ENCODE measurements at places on chromosomes 5 and 9. TPM values are rescaled to one million over a fixed set of nuclear protein-coding genes. Genes with fewer than 3 reads are reported as not detected.

PIP5K1B gene
- total RNA-seq: not detected

ELOVL7 gene
- 10.9 TPM for total RNA-seq

LRRC19 gene
- not detected for total RNA-seq

TTLL11 gene
- 4.5 TPM for total RNA-seq

LECT2 gene
- not detected for total RNA-seq

ADRB2 gene
- total RNA-seq: 0.51 TPM

CTNND2 gene
- not detected for total RNA-seq

INSYN2B gene
- total RNA-seq: 0.73 TPM

MLLT3 gene
- total RNA-seq: 15.3 TPM

FOXD4 gene
- 0.56 TPM for total RNA-seq

AFAP1L1 gene
- 5.1 TPM for total RNA-seq

FOXD4L4 gene
- 0.03 TPM for total RNA-seq

TRIM41 gene
- total RNA-seq: 27.7 TPM

OLFM1 gene
- total RNA-seq: 9.6 TPM

GPR151 gene
- total RNA-seq: not detected

PCSK5 gene
- 0.92 TPM for total RNA-seq

All from A549 treated with RU486 at 1 μM for 4 hours (cell line).